AG20443 (cell line): ENCODE measurements at places on chromosomes 6 and 20.

DNA sequence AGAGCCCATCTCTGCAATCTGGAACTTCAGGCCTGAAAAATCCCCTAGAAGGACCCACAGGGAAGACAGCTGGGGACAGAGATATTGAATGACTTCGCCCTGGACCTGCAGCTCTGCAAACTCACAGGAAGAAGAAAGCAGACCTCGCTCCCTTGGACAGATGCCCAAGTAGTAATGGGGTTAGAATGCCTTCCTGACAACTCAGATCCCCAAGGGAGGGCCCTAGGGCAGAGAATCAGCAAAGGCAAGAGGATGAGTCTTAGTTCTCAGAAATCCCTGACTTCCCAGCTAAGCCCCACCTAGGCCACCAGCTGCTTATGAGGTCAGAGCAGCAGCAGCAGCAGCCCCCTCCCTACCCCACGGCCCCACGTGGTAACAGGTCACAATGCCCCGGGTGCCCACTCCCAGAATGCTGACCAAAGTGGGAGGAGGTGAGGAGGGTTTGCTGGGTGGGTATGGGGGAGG is at the start of gene C20orf141:
Gene C20orf141, plus strand, starts transcription at position 401 of the 465 bp plus-strand sequence. CDS start 198 bp downstream, outside the sequence.
- peak; percentile 94 for DNase-seq

DNA sequence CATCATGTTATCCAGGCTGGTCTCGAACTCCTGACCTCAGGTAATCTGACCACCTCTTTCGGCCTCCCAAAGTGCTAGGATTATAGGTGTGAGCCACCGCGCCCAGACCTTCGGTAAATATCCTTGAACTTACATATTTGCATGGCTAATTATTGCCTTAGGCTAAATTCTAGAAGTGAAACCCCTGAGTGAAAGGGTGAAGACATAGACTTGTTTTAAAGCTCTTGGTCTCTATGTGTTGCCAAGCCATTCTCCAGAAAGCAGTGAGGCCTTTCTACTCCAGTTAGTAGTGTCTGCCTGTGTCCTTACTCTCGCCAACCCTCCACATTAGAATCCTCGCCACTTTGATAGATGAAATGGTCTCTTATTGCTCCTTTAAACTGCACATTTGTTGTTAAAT is 2.6 kb upstream of the NOTCH4 start:
- DNase-seq: no peak

DNA sequence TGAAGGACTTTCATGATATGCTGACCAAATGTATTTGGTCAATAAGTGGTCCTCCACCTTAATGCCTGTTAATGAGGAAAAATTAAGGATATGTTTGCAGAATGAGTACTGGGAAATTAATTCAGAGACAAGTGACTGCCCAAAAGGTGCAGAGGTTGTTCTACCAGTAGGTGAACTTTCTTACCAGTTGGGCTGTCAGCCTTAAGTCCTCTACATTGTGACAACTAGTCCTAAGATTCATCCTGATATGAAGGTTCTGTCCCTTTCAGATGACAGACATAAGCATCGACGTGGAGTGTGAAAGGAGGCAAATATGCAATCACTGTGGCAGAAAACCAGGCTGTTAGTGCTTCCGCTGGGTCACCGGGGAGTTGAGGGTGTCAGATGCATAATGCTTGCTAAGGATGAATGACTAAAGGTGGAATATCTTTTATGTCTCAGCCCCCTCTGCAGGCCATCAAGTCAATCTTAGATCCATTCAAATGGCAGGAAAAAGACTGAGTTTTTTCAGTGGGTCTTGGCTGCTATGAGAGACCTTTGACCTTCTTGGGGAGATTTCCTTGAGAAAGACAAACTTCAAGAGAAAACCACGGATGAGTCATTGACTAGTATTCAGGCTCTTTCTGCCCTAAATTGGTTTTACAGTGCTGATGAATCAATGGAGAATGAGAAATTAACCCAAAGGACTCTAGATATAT is 226.0 kb downstream of the TPBG start:
- DNase-seq: peak; percentile 30

- DNase-seq: no peak
Measured at GRCh38 chr20:10357061-10357708, 76.8 kb downstream of the MKKS start.

DNA sequence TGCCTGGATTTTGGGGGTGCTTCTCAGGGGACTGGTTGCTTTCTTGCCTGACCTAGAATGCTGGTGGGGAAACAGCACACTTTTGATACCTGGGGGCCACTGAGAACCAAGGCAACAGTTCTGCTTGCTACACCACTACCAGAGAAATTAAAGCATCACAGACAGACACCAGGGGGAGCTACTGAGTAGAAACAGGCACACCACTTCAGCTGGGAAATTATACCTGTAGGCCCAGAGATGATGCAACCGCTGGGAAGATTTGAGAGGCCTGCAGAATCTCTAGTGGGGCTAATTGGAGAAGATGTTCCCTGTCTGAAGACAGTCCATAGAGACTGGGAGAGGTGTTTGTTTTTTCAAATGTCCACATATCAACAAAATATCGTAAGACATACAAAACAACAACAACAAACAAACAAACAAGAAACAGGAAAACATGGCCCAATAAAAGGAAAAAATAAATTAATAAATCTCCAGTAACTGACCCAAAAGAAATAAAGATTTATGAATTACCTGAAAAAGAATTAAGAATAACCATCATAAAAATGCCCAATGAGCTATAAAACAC is 129.4 kb upstream of the RIN2 start:
- peak; percentile 68 for DNase-seq

DNA sequence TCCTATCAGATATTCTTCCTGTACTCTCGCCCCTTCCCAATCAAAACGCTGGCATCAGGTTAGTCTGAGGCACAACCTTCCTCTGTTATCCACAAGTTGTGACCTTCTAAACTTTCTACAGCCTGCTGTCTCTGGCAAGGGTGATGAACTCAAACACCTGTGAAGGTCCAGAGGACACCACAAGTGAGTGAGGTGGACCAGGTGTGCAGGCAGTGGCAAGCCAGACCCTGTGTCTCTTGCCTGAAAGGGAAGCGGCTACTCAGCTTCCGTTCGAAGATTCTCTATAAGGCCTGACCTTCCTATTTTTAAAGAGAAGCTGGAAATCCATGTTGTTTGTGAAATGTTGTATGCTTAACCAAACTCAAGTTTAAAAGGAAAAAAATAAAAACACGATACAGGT is 36.8 kb downstream of the GCM1 start:
- no peak for DNase-seq

DNA sequence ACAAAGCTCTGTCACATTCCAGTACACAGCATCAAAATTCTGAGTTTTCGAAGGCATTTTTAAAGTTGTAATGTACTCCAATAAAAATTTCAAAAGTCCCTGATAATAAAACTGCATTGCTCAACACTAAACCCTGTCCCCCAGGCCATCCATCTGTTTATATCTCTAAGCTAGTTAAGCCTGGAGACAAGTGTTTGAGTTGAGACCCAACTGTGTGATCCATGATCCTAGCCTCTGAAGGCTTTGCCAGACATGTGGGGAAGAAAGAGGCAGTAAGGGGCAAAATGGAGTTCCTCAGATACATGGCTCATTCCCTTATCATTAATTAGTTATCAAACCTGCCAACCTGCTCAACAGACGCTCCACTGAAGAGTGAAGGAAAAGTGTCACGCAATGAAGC is 198.4 kb downstream of the ISM1 start:
- no peak for DNase-seq

DNA sequence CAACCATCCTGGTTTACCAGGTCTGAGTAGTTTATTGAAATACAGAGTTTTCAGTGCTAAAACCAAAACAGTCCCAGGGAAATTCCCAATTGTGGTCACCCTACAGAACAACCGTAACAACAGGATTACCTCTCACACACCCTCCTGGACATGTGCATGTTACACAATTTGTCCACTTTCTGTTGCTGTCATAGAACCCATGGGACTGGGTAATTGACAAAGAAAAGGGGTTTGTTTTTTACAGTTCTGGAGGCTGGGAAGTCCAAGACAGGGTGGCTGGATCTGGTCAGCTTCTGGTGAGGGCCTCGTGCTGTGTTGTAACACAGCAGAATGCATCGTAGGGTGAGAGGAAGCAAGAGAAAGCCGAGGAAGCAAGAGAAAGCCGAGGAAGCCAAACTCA is 9.1 kb upstream of the ADA start:
- DNase-seq: no peak

GRCh38 chr20:6492271-6493055 is 275.0 kb upstream of the BMP2 start:
- no peak for DNase-seq

DNA sequence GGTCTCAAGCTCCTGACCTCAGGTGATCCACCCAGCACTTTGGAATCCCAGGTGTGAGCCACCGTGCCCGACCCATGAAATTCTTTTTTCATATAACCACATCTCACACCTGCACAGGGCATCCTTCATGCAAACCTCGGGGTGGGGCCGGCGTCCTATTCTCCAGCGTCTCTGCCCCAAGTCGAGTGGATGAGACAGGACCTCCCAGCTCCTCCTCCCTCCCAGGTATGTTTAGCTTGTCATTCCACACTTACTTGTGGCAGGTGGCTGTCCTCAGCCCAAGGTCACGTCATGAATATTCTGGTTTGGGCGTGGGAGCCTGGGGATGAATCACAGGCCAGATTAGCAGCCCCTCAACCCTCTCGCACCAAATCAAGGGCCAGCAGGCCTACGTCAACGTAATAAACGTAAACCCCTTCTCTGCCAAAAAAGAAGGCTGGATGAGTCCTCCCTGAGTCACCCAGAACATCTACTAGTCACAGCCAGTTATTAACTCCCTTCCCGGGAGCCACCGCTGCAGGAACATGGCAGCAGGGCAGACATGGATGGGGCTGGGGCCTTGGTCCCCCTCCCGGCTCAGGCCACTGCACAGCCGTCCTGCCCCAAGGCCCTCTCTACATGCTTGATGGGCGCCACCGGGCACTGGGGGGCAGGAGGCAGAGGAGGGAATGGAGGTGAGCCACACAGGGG is 91.7 kb downstream of the YTHDF1 start:
- no peak for DNase-seq

DNA sequence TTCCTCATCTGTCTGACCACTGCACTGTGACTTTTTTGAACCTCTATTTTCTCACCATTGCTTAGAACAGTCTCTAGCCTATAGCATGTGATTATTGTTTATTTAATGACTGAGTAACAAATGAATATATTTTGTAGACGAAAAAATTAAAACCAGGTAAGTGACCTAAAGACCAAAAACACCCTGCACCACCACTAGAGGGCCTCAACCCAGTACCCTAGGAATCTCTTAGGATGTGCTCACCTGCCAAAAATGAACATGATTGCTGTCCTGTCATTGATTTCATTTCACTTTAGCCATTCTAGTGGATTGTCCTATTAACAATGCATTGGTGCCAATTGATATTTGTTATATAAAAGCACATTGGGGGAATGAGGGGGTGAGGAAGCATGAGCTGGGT is 199.1 kb downstream of the COL9A1 start:
- DNase-seq: peak; percentile 11
